Fibroblast of skin of left quadriceps (primary cell): ENCODE measurements at places on chromosomes 1 and 21.

- no peak for DNase-seq
Observed at GRCh38 chr1:97875996-97876395, 44.8 kb downstream of the DPYD start.

DNA sequence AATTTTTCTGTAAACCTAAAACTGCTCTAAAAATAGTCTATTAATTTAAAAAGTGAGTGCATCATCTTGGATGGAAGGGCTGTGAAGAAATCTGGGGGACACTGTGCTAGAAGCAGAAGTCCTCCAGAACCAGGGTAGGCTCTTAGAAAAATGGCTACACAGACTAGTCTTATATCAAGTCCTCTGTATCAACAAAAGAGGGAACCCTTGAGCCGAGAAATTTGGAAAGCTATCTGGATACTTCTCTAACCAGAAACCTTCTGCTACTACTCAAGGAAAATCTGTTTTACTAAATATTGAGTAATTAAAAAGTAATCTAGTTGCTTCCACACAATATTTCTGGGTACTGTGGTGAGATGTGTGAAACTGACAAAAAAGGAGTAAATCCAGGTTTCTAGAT is 92.1 kb downstream of the WDR3 start:
- DNase-seq: no peak

DNA sequence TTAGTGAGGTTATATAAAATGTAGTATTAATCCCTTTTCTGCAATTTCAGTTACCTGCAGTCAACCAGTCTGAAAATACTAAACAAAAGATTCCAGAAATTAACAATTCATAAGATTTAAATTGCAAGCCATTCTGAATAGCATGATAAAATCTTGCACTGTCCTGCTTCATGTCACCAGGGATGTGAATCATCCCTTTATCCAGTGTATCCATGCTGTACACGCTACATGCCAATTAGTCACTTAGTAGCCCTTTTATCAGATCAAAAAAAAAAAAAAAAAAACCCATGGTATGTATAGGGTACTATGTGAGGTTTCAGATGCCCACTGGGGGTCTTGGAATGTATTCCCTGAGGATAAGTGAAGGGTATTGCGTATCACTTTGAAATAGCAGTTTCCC is 191.3 kb upstream of the HP1BP3 start:
- DNase-seq: no peak

DNA sequence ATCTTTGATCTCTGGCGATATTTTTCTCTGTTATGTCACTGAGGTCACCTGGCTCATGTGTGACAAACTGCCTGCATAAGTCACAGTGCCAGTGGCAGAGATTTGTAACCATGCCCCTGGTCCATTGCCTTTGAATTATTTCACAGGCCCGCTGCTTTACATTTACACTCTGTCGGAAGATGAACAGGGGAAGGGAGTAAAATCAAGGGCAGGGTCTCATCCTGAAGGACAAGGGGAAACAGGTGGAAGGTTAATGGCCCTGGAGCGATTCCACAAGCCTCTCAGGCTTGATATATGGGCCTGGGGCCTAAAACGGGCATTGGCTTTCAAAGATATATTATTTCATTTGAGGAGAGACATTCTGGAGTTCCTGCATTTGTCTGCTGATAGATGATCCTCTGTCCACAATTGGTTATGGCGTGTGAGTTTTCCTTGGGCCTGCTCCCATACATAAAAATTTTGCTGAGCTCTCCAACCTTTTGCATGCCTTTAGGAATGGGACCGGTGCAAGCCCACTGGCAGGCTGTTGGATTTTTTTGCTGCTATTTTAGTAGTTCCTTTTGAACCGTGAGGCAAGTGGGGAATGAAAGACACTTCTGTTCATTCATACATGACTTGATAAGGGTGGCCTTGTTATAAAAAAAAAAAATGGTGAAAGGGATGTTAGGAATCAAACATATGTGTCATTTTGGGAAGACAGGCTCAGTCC is 51.9 kb downstream of the NR5A2 start:
- no peak for DNase-seq

DNA sequence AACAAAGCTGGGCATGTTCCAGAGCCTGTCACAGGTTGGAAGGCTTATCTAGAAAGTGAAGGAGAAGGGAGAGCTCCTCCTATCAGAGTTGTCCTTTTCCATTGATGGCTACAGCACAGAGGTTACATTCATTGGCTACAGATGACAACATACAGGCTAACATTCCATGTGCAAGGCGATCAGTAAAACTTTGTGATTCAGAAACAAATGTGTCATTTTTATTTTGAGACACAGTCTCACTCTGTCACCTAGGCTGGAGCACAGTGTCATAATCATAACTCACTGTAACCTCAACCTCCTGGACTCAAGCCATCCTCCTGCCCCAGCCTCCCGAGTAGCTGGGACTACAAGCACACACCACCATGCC is 32.6 kb downstream of the TRIM67 start:
- no peak for DNase-seq

- peak; percentile 63 for DNase-seq
Observed at GRCh38 chr1:94734963-94735901, 84.9 kb upstream of the SLC44A3 start.

GRCh38 chr1:53324321-53324720 is 3.5 kb downstream of the LRP8 start:
- no peak for DNase-seq

DNA sequence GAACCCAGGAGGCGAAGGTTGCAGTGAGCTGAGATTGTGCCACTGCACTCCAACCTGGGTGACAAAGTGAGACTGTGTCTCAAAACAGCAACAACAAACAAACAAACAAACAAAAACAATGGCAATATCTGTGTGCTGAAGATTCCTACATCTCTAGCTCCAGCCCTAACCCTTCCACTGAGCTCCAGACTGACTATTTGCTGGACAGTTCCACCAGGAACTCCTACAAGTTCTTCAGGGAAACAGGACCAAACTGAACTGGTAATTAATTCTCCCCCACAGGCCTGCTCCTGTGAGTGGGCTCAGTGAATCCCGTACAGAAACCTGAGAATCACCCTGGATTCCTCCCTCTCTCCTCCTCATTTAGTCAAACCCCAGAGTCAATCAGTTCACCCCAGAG is 1.5 kb downstream of the SERPINC1 start:
- DNase-seq: no peak

DNA sequence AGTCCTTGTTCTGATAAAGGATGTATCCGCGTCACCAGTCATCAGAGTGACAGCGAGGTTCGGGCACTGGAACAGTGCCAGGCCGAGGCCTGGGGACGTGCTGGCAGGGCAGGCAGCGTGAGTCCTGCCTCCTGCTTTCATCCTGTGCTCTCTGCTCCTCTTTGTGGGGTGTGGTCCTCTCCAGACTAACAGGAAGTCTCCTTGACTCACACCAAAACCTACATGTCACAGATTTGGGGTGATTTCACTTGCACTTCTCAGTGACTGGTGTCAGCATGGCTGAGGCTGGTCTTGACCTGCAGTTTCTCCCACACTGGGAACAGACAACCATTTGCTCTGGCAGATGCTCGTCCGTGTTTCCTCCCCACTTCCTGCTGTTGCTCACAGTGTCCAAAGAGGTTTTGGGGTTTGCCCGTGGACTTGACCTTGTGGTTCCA is 8.8 kb upstream of the NLRP3 start:
- DNase-seq: no peak

DNA sequence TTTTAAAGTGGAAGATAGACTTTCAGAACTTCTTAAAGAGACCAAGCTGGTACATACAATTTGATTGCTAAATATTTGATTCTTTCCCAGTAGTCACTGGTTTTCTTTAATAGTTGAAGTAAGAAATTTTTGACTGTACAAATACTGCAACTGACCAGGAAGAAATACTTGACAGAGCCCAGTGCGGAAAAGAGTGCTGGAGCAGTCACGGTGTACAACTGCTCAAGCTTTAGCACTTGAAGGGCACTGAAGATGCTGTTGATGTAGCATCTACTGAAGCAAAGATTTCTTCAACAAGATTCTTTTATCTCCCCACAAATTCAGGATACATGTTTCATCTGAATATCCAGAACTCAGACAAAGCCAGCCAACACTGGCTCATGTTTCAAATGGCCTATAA is 41.5 kb downstream of the SLC35F3 start:
- DNase-seq: no peak

GRCh38 chr1:61372944-61373343 is 290.6 kb downstream of the NFIA start:
- DNase-seq: no peak

GRCh38 chr1:40058453-40059337 is 18.2 kb downstream of the CAP1 start:
- no peak for DNase-seq

DNA sequence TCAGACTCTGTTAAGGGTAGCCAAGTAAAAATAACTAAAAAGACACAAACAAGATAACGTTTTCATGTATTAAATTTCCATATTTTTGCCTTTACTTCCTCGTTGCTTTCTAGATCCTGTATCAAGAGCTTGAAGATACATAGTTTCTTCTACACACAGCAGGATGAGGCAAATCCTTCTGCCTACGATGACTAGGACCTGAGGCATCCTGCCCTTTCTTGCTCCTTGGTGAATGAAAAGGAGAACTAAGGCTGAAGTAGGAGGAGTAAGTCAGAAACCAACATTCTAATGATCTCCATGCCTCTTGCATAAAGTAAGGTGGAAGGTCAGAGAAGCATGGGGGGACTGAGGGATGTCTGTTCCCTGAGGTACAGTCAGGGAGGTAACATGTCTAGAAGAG is 102.6 kb downstream of the GPATCH2 start:
- DNase-seq: no peak

DNA sequence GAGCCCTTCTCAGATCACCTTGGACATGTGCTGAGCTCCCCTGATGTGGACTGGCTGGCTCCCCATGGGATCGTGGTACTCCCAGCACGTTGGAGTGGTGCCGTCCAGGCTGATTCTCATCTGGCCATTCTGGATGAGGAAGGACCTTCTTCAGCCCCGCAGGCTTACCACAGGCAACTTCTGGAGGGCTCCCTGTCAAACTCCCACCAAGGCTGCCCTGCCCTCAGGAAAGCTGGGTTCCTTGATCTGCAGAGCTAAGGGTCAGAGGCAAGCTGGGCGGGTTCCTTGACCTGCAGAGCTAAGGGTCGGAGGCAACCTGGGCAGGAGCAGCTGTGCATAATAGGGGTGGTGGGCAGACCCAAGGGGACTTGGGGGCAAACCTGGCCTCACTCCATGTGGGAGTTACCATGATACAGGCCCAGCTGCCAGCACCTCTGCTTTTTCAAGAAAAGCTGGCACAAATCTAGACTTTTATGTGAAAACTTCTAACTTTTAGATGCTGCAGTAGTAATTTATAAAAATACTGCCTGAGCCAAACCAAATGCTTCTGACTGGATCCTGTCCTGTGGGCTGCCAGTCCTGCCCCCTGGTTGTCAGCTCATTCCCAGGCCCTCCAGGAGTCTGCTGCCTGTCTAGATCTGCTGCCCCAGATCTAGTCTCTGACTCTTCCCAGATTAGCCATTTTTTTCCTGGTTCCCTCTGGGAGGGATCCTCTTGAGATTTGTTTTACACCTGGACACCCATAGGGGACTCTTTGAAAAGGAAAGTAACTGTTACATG is 5.6 kb upstream of the THEM5 start:
- no peak for DNase-seq

DNA sequence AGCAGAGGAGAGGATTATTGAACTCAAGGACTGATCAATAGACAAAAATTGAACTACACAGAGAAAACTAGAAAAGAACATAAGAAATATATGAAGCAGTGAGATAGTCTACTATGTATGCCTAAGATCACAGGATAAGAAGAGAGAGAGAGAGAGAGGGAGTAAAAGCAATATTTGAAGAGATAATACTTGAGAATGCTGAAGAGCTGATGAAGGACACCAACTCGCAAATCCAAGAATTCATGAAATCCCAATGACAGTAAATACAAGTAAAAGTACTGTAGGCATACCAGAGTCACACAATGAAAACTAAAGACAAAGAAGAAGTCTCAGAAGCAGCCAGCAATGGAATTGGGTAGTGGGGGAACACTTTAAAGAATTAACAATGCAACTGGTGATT is 260.1 kb upstream of the SPAG17 start:
- DNase-seq: no peak

- DNase-seq: no peak
Observed at GRCh38 chr1:88984569-88984968, 7.9 kb downstream of the KYAT3 start.

DNA sequence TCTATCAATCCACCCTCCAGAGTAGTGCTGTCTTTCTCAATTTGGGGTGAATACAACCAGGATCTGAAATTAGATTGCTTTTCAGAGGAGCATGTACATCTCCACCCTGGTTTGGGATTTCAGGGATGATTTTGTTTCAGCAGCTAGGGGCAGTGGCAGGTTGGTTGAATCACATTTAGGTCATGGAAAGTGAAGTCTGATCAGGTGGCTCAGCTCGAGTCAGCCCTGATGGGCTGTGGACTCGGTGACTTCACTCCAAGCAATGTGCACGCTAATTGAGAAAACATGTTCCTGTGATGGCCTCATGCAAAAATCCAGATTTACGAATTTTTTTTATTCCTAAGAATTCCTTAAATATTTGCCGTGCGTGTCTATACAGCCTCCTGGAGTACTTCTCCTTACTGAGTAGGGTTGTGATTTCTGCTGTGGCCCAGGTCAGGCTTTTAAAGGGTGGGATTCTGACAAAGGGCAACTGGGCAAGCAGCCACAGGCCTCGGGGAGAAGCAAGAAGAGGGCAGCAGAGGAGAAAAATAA is 7.5 kb downstream of the NGF start:
- peak; percentile 89 for DNase-seq

DNA sequence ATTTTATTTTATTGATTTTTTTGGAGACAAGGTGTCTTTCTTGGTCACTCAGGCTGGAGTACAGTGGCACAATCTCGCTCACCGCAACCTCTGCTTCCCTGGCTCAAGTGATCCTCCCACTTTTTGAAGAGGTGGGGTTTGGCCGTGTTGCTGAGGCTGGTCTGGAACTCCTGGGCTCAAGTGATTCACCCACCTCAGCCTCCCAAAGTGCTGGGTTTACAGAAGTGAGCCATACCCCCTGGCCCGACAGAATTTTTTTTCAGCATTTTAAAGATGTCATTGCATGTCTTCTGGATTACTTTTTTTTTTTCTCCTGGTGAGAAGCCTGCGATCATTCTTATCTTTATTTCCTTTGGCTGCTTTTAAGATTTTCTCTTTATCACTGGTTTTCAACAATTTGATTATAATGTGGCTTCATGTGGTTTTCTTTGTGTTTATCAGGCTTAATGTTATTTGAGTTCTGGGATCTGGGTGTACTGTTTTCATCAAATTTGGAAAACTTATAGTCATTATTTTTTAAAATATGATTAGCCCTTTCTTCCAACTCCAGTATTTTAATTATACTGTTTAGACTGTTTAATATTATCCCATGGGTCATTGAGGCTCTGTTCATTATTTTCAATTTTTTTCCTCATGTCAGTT is 23.1 kb upstream of the PTBP2 start:
- no peak for DNase-seq

DNA sequence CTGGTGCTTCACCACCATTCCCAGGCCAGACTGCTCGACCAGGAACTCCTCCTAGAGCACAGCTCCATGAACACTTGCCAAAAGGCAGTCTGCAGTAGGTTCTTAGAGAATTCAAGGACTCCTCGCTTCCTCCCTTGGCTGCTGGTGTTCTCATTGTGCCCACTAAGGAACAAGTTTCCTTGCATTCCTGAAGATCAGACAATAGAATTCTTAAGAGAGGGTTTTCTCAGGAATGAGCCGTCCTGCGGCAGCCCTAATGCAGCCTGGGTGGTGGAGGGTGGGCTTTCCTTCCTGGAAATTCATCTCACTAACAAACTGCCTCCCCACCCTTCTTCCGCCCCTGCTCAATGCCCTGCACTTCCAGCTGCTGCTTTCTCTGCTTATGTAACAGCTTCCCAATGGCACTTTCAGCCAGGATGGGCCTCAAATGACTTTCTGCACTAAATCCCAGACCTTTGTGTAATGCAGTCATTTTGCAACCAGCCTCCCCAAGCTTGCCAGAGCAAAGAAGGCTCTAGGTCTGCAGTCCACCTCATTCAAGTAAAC is 287.9 kb downstream of the PLPP3 start:
- no peak for DNase-seq

- no peak for DNase-seq
Observed at GRCh38 chr1:226912587-226913176, 27.4 kb upstream of the COQ8A start.
